ENCODE measurements at places on chromosomes 2 and 18.

DNA sequence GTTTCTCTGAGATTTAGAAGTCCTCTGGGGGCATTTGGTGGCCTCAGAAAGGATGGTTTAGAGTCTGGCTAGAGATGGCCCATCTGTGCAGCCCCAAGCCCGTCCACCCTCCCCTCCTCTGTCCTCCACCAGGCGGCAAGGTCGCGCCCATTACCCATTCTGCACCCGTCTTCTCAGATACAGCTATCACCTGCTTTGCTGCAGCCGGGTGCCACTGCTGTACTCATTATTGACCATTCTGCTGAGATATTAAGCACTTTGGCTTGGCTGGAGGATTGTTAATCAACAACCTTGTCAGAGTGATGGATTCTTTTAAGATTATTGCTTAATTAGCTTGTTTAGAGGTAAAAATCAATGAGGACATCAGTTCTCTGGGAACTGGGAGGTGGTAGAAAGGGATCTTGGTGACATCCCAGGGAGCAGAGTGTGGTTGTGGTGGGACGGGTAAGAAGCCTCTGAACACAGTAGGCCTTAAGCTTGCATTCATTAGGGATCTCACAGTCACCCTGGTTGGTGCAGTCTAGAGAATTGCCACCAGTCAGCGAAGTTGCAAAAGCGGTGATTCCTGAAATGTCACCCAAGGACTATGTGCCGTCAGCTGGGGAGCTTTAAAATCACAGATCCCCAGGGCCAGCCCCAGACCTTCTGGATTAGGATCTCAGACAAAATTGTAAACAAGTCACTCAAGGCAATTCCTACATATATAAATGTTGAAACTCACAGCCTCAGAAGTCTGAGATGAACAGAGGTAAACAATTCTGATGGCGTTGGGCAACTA, 90.9 kb downstream of the CAPN13 start:
- no peak for DNase-seq

DNA sequence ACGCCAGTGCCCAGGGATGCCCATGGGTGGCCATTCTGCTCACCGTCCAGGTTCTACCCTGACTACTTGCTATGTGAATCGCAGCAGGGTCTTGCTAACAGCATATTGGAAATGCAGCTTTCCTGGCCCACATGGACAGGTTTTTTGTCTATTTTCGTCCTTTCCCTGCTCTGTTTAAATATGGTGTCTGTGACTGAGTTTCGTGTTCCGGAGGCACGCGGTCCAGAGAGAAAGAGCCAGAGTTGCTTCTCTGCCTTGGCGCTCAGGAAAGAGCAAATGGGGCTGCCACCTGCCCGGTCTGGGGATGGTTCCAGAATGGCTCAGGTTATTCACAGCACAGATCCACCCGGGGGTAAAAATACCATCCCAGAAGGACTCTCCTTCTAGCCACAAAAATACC, 456.2 kb downstream of the BCL11A start:
- DNase-seq: no peak

- no peak for DNase-seq
These were observed 737.4 kb upstream of the SALL3 start for GRCh38 chr18:78242254-78242643.

GRCh38 chr18:44957461-44957860, 276.8 kb downstream of the SETBP1 start:
- no peak for DNase-seq

- DNase-seq: no peak
These were observed 18.6 kb upstream of the PEX13 start for GRCh38 chr2:60998628-60999545.

DNA sequence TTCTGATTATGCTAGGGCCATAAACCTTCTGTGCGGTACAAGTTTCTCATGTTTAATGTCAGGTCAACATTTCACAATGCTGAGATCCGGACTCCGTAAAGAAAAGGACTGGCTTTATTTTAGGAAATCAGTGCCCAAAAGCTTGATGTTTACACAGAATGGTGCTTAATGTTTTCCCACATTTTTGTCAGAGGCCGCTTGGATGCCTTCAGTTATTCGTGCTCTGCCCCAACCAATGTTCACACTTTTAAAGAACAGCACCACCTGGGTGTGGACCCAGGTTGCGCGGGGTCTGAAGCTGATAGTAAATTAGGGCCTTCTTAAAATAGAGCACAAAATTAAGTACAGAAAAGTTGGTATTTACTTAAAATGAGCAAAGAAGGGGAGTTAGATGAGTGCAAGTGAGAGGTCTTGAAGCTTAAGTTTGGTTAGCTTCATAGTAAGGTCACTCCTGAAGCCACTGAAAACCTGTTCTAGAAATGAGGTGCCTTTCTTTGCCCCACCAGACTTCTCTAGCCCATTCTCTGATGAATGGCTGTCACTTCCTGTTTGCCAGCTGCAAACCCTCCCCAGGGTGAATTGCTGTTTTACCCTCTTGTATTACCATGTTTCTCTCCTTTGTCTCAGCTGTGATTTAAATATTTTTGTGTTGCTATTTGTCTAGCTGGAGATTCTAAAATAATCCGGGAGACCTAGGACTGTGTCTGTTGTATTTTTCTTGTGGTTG, 20.5 kb downstream of the SLC3A1 start:
- no peak for DNase-seq

GRCh38 chr18:13649397-13650390, 76.7 kb downstream of the FAM210A start:
- no peak for DNase-seq

DNA sequence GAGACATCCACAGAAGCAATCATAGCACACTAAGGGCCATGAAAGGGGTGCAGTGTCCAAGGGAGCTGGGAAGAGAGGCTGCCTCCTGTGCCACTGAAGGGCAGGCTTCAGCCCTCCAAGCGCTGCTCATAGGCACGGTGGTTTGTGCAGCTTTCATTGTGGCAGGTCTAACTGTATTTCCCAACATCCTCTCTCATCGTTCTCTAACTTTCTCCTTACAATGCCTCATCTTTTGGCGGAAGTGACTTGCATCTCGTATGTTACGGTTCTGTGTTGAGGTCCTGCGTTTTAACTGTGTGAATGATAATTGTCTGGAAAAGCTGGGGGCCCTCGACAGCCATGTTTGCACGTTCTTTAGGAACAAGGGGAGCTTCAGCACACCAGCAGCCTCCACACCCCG, 213.9 kb downstream of the GBX2 start:
- DNase-seq: no peak

DNA sequence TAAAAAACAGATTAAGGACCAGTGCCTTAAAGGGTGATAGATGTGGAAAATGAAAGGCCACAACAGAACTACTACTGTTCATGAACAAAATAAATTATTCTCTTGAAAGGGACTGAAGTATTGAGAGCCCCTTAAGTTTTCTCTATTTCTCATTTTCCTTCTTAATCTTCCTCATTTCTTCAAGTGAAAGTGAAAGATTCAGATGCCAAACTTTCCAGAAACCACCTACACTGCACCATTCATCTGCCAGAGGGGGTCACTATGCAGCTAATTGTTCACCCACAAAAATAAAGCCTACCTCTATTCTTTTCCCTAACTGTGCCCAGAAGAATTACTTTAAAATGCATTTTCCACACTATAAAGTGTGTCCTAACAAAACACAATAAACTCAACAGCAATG, 140.1 kb downstream of the NR4A2 start:
- DNase-seq: no peak

DNA sequence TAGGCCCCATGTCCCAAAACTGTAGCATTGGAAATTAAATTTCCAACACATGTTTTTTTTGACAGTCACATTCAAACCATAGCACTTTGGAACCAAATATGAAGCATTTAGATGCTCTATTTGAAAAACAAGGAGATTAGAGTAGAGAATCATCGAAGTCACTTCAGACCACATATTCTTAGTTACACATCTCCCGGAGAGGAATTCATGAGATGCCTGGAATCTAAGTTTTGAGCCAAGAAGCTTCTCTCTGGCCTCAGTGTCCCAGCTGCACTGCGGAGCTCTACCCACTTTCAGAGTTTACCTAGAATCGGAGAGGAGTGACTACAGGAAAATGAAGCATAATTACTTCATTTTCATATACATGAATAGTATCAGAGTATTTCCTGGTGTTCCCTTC, 385.9 kb downstream of the TNS1 start:
- DNase-seq: no peak

GRCh38 chr18:48864876-48865275, 85.9 kb downstream of the SMAD7 start:
- no peak for DNase-seq

DNA sequence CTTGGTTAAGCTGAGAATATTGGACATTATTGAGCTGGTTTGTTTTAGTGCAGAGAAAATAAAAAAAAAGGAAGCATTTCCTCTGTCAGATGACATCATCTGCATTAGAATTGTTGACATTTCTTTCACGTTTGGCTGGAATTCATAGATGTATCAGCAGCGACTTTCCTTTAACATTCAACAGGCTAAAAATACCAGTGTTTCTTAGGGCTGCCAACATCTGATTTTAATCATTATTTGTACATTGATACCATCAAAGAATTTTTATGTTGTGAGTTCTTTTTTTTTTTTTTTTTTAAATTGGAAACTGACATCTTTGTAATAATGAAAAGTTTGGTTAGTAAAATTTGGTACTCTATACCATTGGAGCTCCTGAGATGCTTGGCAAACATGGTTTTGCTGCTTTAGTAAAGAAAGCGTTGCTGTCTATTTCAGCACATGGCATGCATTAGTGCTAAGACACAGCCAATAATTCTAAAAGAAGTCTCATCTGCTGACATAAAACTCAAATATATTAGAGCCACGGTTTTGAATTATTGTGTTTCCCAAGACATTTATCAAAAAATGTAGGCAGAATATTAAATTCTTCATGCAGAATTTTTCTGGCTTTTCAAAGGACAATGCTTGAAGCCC, 33.6 kb downstream of the GTF2A1L start:
- no peak for DNase-seq

DNA sequence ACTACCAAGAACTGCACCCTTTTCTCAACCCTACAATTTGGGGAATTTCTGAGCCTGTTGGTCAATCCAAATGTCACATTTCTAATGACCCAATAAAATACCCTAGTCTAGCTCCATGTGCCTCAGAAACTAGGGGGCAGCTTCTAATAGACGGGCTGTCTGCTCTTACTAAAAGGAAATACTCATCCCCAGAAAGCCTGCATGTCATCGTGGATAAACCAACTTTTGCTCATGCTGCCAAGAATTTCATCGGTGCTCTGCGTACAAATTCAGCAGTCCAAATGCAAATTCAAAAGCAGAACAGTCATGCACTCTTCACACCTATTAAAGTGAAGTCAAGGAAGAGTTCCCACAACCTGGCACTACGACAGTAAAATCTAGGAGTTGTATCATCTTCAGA, 377.3 kb downstream of the LNPK start:
- no peak for DNase-seq

GRCh38 chr2:145750144-145750543, 1230.2 kb upstream of the ZEB2 start:
- DNase-seq: no peak

DNA sequence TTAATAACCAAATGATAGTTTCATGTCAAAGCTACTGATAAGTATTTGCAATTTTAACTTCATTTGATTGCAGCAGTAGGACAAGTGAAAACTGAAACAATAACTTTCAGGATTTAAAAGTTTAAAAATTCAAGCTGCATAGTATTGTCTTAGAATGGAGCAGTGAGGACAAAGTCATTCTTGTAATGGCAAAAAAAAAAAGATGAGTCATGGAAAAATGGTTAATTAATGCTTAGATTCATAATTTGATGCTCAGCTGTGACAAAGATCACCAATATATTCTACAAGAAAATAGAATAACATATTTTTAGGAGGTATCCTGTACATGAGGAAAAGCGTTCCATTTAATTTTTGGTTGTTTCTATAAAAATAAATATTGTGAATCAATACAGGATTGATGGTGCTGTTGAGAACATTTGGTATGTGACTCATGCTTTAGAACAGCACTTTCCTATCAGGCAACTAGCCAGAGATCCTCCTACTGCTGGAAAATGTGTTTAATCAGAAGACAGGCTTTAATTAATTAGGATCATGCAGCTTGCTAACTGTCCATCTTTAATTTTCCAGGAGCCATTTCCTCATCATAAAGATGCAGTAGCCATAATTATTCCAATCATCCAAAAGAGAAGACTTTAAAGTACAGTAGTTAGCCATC, 239.0 kb upstream of the MMADHC start:
- DNase-seq: no peak

GRCh38 chr2:1754461-1755170, 10.3 kb upstream of the PXDN start:
- DNase-seq: peak; percentile 37

GRCh38 chr2:228268301-228268700, 86.8 kb upstream of the SPHKAP start:
- no peak for DNase-seq

GRCh38 chr2:134002391-134002790, 251.5 kb upstream of the MGAT5 start:
- no peak for DNase-seq

DNA sequence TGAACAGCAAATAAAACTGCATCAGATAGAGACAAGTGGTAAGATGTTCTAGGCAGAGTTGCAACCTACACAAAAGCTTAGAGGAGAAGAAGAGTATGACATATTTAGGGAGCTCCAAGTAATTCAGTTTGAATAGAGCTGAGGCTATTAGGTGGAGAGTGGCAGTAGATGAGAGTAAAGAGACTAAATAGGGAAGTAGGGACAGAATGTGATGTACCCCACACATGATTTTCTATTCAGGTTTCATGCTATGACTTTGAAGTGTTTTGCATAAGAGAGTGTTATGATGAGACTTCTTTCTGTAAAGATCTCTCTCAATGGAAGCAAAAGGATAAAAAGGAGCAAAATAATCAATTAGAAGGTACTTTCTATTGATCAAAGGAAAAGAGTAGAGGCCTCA, 206.8 kb upstream of the ERBB4 start:
- DNase-seq: no peak

- DNase-seq: peak; percentile 64
These were observed 26.3 kb downstream of the ITM2C start for GRCh38 chr2:230891064-230891463.

DNA sequence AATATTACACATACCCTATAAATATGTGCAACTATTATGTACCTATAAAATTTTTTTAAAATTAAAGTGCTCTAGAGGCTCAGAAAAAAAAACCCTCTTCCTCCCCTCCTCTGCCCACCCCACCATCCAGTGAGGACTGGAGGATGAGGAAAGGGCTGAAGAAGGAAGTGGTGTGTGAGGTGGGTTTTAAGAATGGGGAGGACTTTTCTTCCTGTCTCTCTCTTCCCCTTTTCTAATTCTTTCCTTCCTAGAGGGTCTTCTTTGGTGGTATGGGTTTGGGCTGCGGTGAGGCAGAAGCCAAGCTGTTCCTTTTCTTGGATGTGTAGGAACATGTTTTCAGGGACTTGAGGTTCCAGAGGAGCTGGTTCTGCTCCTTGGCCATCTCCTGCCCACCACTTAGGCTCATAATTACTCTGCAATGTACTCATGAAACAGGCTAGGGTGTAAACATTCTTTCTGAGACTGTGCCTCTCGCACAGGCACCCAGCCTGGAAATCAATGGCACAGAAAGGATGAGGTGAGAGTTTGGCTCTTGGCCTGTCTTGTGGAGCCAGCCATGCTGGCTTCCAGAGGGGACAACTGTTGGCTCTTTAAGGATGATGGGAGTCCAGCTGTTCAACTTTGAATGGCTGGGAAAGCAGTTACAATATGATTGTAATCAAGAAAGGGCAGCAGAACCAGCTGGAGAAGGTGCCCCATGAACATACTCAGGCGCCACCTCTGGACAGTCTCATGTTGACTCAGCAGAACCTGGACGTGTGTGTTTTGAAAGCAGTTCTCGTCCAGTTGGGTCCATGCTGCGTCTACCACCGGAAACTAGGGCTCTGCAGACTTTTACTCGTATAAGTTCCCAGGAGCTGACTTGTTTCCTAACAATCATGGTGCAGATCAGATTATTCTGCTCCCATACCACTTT, 38.3 kb downstream of the IL1RL2 start:
- DNase-seq: no peak

Data from islet precursor cell (in vitro differentiated cells).